Activated CD8-positive, alpha-beta memory T cell treated with anti-CD3 and anti-CD28 coated beads for 24 hours (primary cell): ENCODE measurements at places on chromosomes 3 and 15.

DNA sequence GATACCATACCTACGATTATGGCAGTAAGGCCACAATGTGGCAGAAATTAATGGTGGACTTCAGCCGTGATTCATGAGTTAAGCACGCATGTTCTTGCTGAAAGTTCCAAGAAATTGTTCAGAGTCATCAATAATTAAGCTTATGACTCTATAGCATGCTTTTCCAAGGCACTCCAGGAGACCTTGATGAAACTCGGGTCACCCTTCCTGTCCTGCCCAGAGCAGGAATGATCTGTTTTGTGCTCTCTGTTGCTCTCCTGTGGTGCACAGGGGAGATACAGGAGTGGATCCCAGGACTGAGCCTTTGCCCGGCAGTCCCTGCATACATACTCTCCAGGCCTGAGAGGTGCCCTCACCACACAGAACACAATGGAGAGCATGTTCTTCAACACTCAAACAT lies 141.6 kb upstream of the SLC2A2 start:
- DNase-seq: no peak

DNA sequence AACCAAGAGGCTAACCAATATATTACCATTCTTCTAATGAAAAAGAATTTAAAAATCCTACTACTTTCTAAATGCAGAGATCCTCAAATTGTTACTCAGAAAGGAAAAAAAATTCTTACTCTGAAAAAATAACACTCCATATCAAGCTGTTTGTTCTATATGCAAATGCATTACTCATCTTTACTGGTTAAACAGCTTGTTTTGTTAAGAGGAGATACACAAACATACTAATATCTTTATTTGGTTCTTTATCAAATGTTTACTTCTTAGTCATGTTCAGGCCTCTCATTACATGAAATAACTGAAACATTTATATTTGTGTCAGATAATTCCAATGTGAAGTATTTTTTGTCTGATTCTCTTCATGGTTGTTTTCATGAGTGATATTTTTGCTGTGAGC lies 146.8 kb downstream of the PCCB start:
- DNase-seq: no peak

GRCh38 chr3:111648991-111649579 lies 53.9 kb upstream of the ZBED2 start:
- no peak for DNase-seq

DNA sequence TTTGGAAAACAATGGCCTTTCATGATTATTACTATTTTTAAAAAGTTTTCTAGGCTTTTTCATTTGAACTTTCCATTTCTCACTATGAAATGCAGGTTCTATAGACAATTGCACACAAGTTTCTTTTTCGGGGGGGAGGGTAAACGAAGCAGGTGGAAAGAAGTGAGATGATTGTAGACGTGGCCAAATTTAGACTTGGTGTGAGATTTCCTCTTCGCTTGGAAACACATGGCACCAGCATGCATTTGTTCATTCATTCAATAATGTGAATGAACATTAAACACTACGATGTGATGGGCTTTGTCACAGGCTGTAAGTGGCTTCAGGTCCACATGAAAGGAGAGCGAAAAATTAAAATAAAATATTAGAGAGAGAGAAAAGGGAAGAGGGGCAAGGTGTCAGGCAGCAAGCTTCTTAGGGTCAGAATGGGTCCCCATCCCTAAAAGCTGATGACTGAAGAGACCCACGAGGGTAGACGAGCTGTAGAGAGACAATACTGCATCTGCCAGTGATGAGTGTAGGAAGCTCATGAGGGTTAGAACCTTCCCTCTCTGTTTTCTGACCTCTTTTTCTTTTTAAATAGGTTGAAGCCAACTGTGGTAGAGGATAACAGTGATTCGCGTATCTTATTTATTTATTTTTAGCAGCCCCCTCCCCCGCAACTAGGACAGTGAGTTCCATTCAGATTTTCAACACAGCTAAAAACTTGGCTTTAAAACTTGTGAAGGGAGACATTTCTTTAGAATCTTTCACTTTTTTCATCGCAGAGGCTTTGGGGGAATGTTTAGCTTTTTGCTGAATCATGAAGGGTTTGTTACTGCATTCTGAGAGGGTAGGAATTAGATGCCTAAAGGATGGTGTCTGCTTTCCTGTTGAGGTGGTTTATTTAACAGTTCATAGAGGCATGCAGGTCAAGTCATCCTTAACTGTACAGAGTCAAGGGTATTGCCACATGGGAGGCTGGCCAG lies 36.2 kb downstream of the GAP43 start:
- DNase-seq: no peak

DNA sequence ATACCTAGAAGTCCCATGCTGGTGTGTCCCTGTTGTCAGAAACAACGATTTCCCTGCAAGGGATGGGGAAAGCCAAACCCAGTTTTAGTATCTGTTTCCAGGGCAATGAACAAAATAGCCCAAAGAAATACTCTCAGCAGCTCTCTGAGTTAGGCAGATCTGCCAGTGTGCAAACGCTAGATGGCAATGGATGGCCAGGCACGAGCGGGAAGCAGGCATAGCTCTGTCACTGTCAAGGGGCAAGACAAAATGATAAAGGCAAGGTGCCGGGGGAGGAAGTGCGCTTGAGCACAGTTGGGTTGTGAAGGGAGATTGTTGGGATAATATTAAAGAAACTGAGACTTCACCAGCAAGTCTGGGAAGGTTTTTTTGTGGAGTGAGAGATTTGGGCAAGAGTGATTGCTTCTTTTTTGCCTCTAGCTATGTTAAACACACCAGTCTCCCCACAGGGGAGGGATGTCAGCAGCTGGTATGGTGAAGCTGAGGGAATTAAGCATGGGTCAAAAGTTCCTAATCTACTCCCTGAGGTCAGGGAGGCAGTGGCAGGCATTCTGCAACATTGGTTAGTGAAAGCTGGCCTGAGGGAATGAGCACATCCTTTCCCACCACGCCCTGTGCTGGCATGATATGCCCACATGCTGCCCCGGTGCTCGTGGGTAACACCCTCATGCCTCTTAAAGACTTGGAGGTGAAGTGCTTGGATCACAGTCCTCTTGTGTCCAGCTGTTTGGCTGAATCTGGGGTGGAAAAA lies 117.5 kb downstream of the PDCD6IP start:
- no peak for DNase-seq

GRCh38 chr3:190481779-190482178 lies 32.1 kb upstream of the TMEM207 start:
- no peak for DNase-seq

DNA sequence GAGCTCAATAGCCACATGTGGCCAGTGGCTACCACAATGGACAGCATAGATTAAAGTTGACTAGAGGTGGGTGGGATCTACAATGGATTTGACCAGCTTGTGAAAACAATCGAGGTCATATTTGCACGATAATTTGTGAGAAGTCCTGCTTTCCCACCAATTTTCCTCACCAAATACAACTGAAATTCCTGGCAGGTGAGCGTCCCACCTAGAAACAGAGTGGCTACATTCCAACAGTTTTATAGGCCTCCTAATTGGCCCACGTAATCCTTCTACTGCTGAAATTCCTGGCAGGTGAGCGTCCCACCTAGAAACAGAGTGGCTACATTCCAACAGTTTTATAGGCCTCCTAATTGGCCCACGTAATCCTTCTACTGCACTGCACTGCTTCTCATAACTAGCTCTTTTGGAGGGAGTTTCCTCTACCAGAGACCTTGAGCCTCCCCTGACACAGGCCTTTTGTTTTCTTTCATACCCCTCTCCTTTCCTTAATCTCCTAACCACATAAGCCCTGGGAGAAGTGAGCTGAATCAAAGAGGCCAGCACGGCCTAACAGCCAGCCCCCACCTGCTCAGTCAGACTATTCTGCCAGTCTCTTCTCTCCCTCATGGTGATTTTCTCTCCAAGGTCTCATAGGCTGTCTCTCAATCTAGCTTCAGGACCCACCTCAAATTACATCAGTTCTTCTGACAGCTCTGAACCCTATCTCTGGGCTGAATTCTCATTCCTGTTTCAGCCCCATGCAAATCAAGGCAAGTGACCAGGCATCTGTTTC lies 80.2 kb downstream of the BFSP2 start:
- no peak for DNase-seq

DNA sequence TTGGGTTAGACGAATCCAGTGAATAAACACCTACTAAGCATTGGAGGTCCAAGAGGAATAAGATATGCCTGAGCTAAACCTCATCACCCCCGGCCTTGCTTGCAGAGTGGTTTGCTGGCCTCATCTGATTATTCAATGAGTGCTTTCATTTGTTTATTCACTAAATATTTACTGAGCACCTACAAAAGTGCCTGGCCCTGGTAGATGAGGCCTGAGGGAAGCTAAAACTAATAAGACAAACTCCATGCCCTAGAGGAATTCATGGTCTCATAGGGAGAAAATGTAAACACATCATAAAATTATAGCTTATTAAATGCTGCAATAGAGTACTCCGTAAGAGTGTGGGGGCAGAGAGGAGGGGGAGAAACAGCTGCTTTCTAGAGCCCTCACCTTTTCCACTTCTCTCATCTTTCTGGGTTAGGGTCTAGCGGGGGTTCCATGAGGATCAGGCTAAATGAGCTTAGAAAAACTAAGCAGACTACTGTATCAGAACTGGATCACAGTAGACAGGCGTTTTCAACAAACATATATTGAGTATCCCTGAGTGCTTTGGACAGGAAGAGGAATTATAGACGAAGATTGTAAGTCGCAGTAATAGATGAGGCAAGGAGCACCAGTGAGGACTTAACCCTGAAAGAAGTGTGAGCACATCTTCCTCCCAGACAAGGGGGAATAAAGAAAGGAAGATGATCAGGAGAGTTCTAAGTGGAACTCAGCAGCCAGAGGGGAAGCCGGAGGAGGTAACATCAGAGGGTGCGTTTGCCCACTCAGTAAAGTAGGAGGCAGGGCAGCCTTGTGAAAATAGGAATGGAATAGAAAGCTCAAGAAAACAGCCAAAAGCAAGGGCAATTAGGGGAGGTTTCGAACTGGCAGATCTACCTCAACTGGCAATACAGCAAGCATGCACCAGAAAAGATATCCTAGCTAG lies 31.5 kb upstream of the LAMP3 start:
- DNase-seq: no peak

GRCh38 chr15:57352535-57353316 lies 23.6 kb upstream of the CGNL1 start:
- DNase-seq: no peak

- DNase-seq: no peak
Observed at GRCh38 chr3:189727158-189727557, 96.0 kb downstream of the TP63 start.

DNA sequence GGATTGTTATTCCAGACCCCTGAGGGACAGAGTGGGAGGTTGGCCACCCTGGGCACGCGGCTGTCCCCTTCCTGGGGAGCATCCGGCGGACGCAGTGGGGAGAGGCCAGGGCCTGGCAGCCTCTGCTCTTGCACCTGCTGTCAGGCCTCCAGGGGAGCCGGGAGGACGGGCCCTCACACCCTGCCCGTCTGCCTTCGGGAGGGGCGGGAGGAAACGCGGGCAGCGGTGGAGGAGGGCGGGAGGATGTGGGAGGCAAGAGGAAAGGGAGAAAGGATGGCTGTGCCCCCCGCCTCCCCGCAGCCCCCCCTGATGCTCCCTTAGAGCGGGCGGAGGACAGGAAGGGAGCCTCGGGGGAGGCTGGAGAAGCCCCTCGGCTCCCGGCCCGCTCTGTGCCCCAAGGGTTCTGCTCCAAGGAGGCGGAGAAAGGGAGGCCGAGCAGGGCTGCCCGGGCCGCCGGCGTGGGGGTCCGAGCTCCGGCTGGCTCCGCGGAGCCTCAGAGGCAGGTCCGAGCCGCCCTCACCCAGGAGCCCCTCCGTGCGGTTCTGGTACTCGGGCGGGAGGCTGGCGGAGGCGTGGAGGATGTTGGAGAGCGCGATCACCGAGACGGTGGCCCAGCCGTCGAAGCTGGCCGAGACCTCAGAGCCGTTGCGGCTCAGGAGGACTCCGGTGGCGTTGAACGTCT lies 40.9 kb downstream of the MUC20 start:
- no peak for DNase-seq

DNA sequence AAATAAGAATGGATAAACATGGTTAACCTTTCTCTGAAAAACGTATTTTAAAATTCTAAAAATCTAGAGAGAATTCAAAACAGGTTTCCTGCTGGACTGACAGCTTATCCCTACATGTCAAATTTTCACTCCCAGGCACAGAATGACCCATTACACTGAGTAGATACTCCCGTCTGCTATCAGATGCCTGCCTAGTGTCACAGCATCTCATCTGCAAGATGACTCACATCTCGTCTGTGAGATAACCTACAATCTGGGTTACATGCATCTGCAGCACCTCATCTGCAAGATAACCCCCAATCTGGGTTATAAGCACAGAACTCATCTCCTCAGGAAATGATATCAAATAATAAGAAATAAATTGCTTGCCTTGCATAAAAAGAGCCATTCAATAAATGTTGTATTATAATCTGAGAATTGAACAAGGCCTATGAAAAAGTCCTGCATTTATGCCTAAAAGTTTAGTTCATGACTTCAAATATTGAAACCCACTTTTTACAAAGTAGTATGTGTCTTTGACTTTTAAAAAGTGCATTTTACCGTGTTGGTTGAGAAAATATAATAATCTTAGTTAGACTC lies 188.3 kb upstream of the THBS1 start:
- DNase-seq: no peak

- no peak for DNase-seq
Observed at GRCh38 chr3:184811034-184811433, 932 bp upstream of the VPS8 start.

DNA sequence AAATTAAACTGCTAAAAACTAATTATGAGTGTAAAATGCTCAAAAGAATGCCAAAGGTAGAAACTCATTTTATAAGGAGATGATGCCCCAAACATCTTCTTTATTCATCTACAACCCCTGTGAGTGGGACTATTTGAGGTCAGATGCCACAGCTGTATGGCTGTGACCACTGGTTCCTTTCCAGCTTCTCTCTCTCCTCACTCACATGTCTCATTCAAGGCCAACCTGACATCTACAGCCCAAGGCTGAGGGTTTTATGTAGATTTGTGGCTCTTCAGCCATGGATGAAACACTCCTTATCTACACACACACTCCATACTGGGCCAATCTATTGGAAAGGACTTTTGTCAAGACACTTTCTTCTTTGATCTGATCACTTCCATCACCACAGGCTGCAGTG lies 231.3 kb downstream of the KCNMB2 start:
- DNase-seq: no peak

DNA sequence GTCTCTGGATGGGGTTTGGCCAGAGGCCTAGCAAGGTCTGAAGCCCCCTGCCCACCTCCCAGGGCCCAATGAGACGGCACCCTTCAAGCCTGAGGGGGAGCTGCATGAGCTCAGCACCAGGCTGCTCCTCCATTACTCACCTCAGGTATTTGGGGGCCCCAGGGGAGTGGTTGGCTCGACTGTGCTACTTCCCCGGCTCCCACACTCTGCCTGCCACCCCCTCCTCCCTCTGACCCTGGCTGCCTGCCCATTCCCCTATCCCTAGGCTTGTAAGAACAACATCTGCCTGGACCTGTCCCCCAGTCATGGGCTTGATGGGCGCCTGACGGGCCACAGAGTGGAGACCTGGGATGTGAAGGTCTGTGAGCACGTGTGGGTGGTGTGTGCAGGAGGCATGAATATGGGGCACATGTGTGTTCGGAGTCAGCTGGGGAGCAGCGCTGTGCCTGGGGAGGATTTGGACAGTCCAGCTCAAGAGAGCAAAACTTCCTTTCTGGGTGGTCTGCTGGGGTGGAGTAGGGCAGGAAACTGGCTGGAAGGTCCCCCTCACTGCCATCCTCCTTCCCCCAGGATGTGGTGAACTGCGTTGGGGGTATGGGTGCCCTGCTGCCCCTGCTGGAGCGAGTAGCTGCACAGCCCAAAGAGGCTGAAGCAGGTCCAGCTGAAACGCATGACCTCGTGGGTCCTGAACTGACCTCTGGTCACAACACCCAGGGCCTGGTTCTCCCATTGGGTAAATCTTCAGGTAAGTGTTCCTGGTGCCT lies 17.4 kb downstream of the NBEAL2 start:
- DNase-seq: no peak
